Fibroblast of skin of left quadriceps (primary cell): ENCODE measurements at places on chromosomes 16 and 17.

DNA sequence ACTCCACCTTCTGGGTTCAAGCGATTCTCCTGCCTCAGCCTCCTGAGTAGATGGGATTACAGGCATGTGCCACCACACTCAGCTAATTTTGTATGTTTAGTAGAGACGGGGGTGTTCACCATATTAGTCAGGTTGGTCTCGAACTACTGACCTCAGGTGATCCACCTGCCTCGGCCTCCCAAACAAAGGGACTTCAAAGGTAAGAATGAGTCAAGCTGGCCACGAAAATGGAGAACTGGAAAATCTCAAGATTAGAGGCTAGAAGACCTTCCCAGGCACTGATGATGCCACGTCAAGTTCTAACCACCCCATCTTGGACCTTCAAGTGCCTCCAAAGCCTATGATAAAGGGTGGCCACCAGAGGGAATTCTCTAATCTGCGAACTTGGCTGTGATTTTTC, 1.3 kb upstream of the CCL15 start:
- no peak for DNase-seq

DNA sequence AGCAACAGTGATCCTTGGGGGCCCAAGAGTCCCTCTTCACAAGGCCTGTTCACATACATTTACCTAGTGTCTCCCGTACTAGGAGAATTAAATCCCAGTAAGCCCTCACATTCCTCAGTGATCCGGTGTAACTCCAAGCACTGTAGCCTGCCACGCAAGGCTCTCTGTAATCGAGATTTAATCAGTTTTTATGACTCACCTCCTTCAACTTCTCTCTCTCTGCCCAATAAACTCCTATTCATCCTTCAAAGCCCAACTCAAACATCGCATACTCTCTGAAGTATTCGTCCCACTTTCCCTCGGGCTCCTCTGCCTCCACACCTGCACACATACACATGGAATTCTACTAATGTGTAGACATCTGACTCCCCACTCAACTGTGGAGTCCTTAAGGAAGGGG, 141.8 kb downstream of the CMIP start:
- no peak for DNase-seq

DNA sequence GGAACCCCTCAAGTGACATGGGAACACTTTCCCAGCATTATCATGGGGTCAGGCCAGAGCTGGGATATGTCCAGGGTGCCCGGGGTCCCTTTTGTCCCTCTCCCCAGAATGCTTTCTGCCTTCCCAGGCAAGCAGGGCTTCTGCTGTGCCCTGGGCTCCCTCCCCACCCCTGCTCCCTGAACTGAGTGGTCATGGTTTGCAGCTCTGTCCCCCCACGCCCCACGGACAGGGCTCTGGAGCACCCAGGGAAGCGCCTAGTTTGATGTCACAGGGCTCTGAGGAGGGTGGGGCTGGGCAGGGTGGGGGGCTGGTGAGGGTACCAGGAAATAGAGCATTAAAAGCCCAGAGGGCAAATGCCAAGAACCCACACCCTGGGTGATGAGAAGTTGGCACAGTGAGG, 92.3 kb downstream of the CCDC182 start:
- no peak for DNase-seq

DNA sequence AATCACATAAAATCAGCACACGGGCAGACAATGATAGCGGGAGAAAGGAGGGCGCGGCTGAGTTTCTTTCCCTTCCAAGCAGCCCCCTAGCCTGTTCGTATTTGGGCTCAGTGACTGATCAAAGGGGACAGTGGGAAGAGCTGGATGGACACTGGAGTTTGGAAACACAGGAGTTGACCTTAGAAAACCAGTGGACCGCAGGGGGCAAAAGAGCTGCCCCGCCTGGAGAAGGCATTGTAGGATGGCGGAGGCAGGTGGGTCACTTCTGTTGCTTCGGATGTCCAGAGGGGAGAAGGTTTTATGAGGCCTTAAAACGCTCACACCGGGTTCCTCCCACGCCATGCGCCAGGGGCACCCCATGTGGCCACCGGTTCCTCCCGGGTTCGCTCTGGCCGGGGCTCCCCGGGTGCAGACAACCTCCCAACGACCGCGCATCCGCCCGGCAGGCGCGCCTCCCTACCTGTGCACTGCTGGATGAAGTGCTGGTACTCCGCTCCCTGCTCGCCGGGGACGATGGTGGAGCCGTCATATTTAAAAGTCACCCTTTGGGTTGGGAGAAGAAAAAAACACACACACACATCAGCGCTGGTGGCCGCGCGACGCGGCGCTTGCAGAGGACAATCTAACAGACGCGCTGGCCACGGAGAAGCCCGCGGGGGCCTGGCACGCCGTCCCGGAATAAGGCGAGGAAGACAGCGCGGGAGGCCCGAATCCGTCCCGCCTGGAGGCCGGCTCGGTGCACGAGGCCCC, 662 bp downstream of the COTL1 start:
- no peak for DNase-seq

DNA sequence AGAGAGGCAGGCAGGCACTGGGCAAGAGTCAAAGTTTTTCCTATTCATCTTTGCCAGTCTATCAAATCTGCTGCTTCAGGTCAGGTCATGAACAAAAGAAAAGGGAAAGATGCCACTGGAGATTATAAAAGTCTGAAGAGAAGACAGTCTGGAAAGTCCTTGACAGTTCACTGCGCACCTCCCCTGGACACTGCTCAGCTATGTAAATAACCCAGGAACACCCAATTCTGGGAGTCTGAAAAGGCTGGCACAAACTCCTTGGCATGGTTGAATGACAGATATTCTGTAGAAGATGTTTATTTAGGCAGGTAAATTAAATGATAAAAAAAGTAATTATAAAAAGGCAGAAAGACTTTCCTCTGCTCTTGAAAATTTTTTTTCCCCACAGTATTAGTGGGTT, 5.2 kb upstream of the CORO6 start:
- DNase-seq, result no peak

GRCh38 chr17:36198831-36199465, 2.4 kb upstream of the CCL3L1 start:
- no peak for DNase-seq

DNA sequence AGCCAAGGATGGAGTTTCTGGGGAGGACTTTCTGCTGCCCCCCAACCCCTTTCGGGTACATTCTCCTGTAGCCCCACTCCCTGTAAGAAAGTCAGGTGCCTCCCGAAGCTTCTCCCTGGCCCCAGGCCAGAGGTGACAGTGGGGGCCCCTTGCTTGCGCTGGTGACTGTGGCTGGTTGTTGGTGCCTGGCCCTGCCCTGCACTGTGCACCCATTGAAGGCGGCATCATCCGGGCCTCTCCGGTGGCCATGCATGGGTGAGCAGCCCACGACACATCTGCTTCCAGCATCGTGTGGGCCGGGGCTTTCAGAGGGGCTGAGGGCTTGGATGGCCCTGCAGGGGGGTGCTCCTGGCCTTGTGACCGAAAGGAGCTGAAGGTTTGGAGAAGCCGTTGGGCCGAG, 297.0 kb downstream of the SEC14L1 start:
- no peak for DNase-seq

DNA sequence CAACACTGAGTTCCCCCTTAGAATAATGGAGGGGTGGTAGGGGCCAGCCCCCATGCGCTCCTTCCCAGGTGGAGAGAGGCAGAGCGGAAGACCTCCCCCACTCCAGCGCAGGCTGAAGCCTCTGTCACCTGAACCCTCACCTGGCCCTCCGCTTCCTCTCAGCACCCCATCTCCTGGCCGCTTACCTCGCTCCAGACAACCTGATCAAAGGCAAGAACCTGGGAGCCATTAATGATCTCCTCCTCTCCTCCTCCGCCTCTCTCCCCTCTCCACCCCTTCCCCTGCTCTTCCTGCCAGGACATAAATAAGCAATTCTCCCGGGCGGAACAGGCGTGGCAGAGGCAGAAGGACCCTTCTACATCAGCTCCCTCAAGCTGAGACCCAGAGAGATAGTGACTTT, 110.2 kb upstream of the LHX1 start:
- DNase-seq, result no peak
